ENCODE measurements at places on chromosomes 6 and 20.
A peak's percentile ranks its signal among the peaks of the same experiment; 100 is the strongest.

GRCh38 chr6:170134471-170135440 lies 156.1 kb downstream of the DLL1 start:
- DNase-seq, result no peak

- DNase-seq, result no peak
These were observed 730.5 kb upstream of the MAP3K7 start for GRCh38 chr6:91317247-91317835.

DNA sequence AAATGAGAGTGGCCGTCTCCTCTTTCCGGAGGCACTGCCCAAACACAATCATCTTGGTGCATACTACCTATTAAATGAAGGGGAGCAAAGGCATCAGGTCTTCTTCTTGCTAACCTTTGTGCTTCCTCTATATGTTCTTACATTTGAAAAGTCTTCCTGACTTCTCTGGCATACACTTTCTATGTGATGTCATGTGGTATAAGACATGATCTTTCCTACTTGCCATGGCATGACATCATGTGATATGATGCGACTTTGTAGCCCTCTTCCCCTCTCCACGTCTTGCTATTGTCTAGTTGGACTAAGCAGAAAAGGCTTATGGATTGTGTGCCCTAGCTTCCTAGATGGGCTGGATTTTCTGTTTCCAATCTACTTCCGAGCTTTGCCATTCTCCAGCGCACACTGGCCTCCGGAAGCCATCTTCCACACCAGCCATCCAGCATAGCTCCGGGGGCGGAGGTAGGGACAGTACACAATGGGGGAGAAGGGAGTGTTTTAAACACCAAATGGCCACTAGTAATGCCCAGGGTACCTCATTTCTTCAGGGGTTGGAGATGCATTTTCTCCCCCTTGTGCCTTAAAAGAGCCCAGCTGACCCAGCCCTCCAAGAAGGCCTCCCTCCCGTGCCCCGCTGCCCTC lies 8.8 kb upstream of the NEDD9 start:
- DNase-seq, result no peak

- DNase-seq, result no peak
These were observed 97.8 kb upstream of the PMEPA1 start for GRCh38 chr20:57807401-57808263.

DNA sequence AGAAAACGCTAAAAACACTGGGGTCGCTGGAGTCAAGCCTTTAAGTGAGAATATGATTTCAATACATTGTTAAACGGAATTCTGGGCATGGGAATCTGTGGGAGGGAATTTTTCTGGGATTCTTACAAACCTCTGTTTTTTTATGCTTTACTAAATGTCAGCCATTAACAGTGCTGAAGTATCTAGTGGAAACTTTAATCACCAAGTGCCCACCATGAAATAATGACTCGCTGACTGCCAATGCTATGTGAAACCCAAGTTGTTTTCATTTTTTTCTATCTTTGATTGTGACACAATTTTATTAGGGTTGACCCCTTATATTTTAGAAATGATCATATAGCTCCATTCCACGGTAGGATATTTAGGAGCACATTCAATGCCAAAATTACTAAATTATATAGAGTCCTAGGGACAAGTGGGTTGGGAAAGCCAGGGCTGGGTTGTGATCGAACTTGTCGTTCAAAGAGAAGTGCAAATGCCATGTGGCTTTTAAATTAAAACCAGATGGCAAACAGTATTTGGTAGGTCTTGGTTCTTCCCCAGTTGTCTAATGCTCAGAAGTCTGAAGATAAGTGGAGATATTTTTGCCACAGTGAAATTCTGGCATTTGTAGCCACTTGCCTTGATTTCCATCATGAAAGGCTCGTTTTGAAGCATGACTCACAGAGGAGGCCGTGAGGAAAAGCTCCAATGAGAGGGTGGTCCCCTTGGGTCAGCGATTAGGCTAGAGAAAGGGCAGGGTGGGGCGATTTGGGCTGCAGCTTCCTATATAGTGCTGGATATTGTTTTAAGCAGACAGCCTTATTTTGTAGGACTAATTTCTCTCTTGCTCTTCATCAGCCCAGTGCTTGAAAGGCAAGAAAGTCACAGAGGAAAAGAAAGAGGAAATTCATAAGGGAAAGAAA lies 254.4 kb upstream of the JAG1 start:
- no peak for DNase-seq

DNA sequence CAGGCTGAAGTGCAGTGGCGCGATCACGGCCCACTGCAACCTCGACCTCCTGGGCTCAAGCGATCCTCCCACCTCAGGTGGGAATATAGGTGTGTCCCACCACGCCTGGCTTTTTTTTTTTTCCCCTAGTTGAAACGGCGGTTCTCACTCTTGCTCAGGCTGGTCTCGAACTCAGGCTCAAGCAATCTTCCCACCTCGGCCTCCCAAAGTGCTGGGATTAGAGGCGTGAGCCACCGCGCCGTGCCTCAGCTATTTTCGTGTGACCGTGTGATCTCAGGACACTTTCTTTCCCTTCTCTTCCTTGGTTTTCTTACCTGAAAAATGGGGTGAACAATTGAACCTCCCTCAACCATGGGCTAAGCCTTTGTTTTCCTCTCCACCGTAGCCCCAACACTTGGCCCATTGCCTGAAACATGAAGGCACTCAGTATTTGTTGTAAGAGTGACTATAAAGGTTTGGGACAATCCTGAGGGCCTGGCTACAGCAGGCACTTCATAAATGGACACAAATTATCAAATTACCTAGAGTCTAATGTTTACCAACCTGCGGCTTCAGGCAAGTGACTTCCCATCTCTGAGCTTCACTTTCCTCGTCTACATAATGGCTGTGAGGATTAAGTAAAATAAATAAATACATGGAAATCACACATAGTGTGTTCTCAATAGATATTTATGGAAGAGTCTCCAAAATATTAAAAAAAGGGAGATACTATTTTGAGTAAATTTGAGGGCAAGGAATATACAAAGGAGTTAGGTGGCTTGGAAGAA lies 31.4 kb upstream of the ID1 start:
- no peak for DNase-seq

GRCh38 chr6:158707120-158707820 lies 57.4 kb downstream of the SYTL3 start:
- DNase-seq, result peak; percentile 93

DNA sequence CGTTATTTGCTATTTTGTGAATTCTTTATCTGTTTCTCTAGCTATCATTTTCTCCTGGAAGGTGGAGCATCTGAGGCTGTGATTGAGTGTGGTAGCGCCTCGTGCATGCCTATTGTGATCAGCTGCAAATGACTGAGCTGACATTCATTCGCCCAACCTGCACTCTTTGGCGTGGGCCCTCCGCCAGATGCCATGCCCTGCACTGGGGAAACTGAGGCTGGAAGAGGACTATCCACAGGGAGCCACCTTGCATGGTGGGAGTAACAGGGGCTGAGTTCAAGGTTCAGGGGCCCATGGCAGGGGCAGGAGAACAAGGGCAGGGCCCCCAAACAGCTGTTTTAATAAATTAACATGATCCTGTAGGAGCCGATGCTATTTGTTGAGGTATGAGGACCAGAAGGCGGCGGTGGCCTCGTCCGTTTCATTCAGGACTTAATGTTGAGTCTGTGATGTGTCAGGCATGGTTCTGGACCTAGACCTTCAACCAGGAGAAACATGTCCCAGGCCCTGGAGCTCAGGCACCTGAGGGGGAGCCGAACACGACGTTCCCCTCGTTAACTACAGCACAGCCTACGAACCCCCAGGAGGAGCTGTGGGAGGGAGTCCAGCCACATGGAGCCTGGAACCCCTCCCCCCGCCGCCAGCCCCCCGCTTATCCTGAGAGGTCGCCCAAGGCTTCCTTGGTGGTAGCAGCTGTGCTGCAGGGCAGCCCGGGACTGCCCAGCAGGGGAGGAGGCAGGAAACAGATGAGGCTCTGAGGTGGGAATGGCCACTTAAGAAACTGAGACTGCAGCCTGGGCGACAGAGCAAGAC lies 242.9 kb downstream of the CDH4 start:
- no peak for DNase-seq

GRCh38 chr6:1131285-1132079 lies 180.4 kb upstream of the FOXQ1 start:
- no peak for DNase-seq

- no peak for DNase-seq
These were observed 49.4 kb downstream of the ADAT2 start for GRCh38 chr6:143401068-143401446.

DNA sequence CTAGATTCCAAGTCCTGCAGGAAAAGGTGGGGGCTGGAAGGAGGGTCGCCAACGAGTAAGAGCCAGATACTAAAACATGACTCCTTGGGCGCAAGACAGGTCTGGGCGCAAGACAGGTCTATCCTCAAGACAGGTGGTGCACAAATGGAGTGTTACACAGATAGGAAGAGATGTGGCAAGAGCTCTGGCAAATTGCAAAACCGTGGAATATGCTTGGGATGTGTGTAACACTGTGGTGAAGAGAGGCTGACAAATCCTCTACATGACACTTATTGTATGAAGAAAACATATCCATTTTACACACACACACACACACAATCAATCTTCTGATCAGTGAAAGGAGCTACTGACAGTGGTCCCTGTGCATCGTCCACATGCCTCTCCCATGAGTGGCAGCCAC lies 77.6 kb downstream of the TBC1D7 start:
- peak; percentile 41 for DNase-seq

DNA sequence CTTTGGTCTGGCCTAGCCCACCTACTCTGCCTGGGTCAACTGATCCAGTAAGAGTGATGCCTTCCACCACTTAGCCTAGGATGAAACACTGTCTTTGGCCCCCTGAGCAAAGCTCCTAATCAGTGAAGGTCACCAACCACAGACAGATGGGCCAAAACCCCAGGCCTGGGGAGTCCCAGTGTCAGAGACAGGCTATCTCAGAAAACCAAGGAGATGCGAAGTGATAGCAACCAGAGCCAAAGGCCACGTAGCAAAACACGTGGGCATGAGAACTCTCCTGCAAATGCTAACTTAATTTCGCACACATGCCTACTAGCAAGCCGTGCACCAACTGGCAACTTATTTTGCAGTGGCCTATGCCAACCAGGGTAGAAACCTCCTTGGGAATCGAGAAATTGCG lies 29.1 kb downstream of the AGPAT4 start:
- DNase-seq, result no peak

DNA sequence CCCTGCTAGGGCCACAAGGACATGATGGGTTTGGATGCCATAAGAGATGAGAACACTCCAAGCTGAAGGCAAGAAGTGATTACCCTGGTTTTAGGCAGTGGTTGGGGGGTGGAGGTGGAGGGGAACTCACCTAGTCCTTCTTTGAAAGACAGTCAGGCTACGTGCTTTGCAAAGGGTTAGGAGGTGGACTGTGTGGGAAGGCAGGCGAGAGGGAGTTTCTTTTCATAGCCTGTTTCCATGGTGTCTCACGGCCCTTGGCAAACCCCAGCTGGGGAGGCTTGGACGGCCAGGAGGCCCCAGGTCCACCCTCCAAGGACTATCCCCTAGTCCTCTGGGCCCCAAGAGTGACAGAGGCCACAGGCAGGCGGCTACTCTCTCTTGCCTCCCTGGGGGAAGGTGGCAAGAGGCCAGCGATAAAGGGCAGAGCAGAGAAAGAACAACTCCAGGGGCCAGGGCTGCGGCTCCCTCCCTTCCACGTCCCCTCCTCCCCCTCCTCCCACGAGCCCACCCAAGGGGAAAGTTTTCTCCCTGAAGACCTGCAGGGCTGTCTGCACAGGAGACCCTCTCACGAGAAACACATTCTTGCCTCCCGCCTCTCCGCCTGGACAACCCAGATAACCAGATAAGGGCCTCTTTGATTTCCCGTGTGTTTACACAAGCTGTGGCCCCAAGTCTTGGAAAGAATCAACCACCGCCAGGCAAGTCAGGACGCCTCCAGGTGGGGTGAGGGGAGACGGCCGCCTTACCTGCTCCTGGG lies 74.4 kb downstream of the NOL4L start:
- no peak for DNase-seq

- DNase-seq, result no peak
These were observed 91.3 kb upstream of the SHLD1 start for GRCh38 chr20:5658912-5659345.

- DNase-seq, result no peak
These were observed 690 bp downstream of the GDAP1L1 start for GRCh38 chr20:44247586-44248409.

- no peak for DNase-seq
These were observed 43.7 kb upstream of the RAB23 start for GRCh38 chr6:57265755-57266221.

- DNase-seq, result no peak
These were observed 72.1 kb downstream of the SHPRH start for GRCh38 chr6:145892026-145892425.

DNA sequence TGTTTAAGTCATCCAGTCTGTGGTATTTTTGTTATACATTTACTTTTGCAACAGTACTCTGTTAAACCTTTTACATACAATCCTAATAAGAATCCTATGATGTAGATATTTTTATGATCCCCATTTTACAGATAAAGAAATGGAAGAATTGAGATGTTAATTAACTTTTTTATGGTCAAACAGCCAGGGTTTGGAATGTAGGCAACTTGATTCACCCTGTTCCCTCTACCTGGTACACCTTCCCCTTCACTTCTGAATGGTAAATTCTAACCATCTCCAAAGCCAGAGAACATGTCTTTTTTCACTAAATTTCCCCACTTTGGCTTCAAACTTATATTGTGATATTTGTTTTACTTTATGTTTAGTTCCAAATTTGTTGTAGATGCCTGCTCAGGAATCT lies 300.1 kb downstream of the PHF3 start:
- DNase-seq, result no peak

- DNase-seq, result peak; percentile 57
These were observed 85.7 kb upstream of the FOXC1 start for GRCh38 chr6:1524040-1524480.

- no peak for DNase-seq
These were observed 157.0 kb upstream of the CITED2 start for GRCh38 chr6:139531148-139532115.

DNA sequence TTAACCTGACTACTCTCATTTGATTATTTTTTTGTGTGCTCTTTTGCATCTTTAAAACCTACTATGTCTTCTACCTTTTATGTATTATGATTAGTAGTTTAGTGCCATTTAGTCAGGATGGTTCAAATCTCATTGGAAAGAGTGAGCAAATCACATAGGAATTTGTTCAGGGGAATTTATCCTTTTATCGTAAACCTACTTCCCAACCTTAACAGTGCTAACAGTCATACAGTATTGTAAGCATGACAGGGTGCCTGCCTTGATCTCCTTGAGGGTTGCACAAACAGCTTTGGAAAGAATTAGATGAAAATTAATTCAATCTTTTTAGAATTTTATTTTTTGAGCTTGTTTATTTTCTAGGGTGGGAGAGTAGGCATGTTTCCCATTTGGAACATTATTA lies 18.3 kb downstream of the RNF8 start:
- peak; percentile 55 for DNase-seq

DNA sequence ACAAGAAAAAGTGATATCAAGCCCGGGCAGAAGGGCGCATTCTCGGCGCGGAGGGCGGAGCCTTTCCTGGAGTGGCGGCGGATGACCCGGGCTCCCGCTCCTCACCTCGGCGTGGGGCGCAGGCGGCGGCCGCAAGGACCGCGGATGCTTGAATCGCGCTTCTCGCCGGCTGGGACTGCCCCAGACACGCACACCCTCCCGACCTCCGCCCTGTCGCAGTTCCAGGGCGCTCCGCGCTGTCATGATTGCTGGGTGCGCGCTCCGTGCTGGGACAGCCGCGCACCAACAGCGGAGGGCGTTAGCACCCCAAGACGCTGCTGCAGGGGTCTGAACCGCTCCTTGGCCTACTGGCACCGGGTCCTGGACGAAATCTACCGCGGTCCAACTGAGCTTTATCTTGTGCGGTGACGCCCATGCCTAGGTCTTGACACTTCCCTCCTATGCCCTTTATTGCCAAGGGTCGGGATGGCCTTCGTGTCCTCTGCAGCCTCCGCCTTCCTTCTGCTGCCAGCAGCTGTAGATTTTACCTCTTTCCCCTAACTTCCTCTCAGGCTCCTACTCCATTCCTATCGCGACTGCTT lies 43.3 kb downstream of the IRAK1BP1 start:
- no peak for DNase-seq

GRCh38 chr6:129680633-129681032 lies 29.3 kb downstream of the ARHGAP18 start:
- no peak for DNase-seq
